ENCODE measurements at places on chromosomes 7 and 10.

- DNase-seq = no peak
Observed at GRCh38 chr10:103842605-103843004, 12.8 kb downstream of the SH3PXD2A start.

DNA sequence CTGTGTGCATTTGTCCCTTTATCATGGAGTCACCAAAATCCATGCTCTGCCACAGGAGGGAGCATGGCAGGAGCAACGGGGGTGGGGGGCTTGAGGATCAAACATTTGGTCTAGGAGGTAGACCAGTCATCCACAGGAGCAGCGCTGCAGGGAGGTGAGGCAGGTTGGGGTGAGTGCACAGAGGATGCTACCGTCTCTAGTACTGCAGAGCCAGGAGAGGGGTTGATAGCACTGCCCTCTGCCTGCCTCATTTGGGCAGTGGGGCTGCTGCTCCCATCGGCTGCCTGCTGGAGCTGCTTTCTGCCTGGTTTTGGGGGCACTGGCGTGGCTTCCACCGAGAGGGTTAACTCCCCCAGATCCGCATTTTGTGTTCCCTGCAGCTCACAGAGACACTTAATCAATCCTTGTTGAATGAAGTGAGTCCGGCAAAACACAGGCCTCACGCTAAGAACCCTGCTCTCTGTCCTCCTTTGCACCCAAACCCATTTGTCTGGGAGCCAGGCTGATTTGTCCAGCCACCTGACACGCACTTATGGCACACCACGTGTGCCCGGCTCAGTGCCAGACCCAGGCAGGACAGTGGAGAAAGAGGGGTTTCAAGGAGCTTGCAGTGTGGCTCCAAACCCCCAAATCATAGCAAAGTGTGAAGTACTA, 527.1 kb upstream of the FOXK1 start:
- DNase-seq = no peak

- no peak for DNase-seq
Observed at GRCh38 chr10:124467165-124467564, 5.5 kb downstream of the LHPP start.

DNA sequence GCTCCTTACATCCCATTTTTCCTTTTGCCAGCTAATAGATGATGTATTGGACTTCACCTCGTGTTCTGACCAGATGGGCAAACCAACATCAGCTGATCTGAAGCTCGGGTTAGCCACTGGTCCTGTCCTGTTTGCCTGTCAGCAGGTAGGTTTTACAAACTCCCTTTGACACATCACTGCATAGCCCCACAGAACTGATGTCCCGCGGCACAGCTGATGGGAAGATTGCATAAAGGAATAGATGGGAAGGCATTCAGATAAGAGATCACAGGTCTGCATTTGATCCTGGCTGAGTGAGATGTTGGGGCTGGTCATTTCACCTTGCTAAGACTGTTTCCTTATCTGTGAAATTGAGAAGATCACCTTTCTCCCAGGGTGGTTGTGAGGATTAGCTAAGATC, 37.9 kb downstream of the PDSS1 start:
- DNase-seq = no peak

DNA sequence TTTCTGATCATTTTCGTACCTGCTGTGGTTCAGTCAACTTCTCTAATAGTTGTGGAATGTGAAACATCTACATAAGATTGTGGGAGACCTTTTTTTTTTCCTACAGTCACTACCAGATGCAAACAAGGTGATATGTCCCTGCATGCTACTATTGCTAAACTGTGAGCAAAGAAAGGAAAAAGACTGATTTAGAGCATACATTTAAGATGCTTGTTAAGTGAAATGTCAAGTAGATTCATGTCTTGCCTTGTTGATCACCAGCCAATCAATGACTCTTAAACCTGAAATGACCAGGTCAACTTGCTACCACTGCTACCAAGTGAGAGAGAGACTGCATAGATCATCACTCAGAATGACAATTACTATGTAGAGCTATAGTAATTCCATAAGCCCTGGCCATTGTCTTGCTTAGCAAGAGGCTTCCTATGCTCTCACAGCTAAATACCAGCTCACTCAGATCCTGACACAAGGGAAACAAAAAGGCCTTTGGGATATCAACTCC, 84.3 kb upstream of the SKAP2 start:
- DNase-seq = no peak

DNA sequence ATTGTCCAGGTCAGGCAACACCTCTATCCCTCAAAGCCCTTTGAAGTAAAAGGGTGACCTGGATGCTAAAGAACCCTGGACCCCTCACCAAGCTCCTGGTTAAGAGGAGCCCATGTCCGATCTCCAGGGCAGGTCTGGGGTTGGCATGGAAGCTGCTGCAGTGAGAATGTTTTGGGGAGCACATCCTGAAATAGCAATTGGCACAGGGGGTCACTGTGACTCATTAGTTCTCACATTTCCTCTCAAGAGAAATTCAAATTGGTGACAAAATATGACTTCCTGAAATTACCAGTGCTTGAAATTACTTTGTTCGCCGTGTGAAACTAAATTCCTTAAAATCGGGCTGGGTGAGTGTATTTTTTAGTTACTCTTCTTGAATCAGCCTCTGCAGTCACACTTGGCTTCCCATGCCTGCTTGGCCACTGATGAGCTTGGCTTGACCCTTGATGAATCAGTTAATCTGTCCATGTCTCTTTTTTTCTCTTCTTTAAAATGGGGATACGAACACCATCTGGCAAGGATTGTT, 18.8 kb upstream of the ARHGAP22 start:
- DNase-seq = no peak

GRCh38 chr10:3757250-3757637, 27.8 kb downstream of the KLF6 start:
- no peak for DNase-seq

DNA sequence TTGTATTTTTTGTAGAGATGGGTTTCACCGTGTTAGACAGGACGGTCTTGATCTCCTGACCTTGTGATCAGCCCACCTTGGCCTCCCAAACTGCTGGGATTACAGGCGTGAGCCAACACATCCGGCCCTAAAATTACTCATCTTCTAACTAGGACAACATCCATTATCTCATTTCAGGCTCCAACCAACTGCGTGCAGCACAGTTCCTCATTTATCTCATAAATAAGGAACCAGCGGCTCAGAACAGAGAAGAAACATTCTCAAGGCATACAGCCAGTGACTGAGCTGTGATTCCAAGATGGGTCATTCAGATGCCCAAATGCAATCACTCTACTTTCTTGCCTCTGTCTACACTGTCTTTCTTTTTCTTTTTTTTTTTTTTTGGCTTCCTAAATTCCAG, 356.1 kb downstream of the ELMO1 start:
- no peak for DNase-seq

- DNase-seq = no peak
Observed at GRCh38 chr10:47449102-47449978, 34.6 kb downstream of the ANXA8 start.

GRCh38 chr10:32171204-32171603, 115.0 kb upstream of the KIF5B start:
- DNase-seq = no peak

GRCh38 chr10:75432176-75432575, 752 bp downstream of the LRMDA start:
- DNase-seq = no peak

GRCh38 chr7:141572175-141572574, 21.0 kb downstream of the AGK start:
- DNase-seq = no peak

GRCh38 chr10:33493497-33493896, 159.0 kb upstream of the NRP1 start:
- no peak for DNase-seq

- DNase-seq = no peak
Observed at GRCh38 chr10:62946278-62946677, 130.1 kb upstream of the EGR2 start.

DNA sequence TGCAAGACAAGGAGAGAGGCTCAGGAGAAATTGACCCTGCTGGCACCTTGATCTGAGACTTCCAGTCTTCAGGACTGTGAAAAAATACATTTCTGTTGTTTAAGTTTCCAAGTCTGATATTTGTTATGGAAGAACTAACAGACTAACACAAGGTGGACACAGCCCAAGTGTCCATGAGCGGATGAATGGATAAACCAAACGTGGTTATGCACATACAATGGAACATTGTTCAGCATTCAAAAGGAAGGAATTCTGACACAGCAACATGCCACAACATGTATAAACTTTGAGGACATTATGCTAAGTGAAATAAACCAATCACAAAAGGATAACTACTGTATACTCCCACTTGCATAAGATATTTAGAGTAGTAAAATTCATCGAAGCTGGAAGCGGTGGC, 76.5 kb downstream of the FAM13C start:
- DNase-seq = no peak

GRCh38 chr7:122902751-122903495, 16.7 kb upstream of the CADPS2 start:
- DNase-seq = no peak

- DNase-seq = no peak
Observed at GRCh38 chr10:124534826-124535601, 73.4 kb downstream of the LHPP start.

DNA sequence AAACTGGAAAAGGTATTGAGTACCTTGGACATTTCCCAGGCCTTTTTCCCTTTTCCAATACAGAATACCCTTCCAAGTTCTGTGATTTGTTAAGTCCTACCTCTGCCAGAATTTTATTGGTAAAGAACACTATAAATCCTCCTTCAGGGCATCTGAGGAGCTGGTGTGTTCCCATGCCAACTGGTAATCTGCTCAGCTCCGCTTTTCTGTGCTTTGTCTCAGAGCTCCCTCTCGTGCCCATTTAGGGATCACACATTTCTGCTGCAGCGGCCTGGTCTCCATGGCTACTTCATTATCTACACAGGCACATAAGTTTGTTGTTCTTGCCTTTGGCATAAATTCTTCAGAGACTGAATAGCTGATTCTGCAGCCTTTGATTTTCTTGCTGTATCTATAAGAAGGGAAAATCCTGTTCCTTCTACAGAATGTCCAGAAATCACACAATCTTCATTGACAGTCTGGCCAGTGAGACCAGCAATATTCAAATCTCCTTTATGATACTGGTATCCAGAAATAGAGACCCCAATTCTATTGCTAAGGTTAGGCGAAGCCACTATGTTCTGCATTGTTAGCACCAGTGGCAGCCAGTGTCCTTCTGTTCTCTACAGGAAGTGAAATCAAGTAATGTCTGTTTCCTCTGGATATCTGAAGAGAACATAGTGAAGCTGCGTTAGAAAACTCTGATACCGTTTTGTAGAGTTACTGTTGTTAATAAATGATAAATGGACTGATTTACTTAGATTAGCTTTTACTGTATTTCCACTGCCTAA, 51.9 kb downstream of the DENND11 start:
- DNase-seq = peak; percentile 48

DNA sequence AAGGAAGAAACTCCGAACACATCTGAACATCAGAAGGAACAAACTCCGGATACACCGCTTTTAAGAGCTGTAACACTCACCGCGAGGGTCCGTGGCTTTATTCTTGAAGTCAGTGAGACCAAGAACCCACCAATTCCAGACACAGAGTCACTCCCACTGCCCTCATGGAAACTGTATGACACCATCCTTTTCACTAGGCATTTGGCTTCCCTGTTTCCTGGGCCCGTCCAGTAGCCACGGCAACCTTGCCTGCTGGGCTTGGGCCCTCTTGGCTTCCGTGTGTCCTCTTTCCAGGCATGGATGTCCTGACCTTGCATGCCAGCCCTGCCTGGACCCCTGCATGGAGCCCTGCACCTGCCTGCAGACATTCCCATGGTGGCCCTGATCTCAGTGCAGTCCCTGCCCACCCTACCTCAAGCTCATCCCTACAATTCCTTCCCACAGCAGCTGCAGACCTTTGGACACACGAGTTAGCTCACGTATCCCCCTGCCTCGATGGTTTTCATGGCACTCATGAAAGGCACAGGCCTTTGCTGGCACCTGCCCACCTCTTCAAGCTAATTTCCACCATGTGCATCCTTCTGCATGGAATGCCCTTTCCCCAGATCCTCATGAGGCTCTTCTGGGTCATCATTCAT, 6.7 kb downstream of the SH2D4B start:
- no peak for DNase-seq

GRCh38 chr10:24494777-24495176, 228.9 kb downstream of the ARHGAP21 start:
- DNase-seq = no peak

DNA sequence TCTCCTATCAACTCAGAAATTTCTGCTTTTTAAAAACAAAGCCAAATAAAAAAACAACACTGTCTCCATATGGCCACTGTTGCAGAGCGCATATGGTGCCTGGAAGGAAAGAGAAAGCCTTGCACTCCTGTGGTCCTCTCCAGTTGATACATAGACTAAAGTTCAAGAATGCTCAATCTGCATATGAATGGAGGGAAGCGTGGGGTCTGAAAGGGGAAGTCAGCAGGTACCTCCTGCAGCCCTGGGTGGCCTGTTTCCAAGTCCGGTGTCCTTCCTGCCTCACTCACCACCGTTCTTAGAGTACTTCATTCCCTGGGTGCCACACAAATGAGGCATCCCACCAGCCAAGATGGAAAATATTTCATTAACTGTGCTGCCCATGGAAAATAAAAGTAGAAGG, 138.3 kb upstream of the PALS2 start:
- no peak for DNase-seq

GRCh38 chr7:4800926-4801838, 25.8 kb downstream of the AP5Z1 start:
- no peak for DNase-seq

GRCh38 chr7:6158424-6159096, 113.9 kb downstream of the CYTH3 start:
- DNase-seq = no peak

GRCh38 chr7:18552943-18553604, 57.5 kb downstream of the HDAC9 start:
- DNase-seq = no peak

GRCh38 chr7:105934572-105935185, 28.4 kb upstream of the CDHR3 start:
- DNase-seq = peak; percentile 27

GRCh38 chr10:17064435-17064834, 65.2 kb downstream of the CUBN start:
- DNase-seq = no peak

- DNase-seq = no peak
Observed at GRCh38 chr7:22555476-22555875, 55.5 kb upstream of the STEAP1B start.

- DNase-seq = no peak
Observed at GRCh38 chr7:94190599-94191061, 186.5 kb upstream of the BET1 start.

GRCh38 chr7:98137134-98137825, 30.6 kb downstream of the LMTK2 start:
- no peak for DNase-seq

- DNase-seq = no peak
Observed at GRCh38 chr10:69348816-69349541, 67.7 kb downstream of the TACR2 start.

GRCh38 chr7:20352573-20353306, 22.0 kb downstream of the ITGB8 start:
- no peak for DNase-seq

- DNase-seq = peak; percentile 13
Observed at GRCh38 chr10:94403380-94404213, 1.3 kb downstream of the TBC1D12 start.

DNA sequence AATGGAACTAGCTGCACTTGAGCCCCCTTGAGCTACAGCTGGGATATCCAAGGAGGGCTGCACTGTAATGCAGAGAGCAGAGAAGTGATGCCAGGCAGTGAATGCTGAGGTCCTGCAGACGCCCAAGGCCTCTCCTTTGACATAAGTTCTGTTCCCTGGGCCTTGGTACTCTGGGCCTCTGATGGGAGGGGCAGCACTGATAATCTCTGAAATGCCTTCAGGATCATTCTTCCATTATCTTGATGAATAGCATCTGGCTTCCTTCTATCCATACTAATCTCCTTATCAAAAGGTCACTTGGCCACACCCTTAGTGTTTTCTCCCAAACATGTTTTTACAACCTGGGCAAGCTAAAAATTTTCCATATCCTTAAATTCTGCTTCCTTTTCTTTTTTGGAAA, 6.9 kb downstream of the GRB10 start:
- no peak for DNase-seq

Measured in CD4-positive, CD25-positive, alpha-beta regulatory T cell (primary cell).